ENCODE measurements at places on chromosomes 5 and 9. TPM values are rescaled to one million over a fixed set of nuclear protein-coding genes. Genes with fewer than 3 reads are reported as not detected.
A peak's percentile ranks its signal among the peaks of the same experiment; 100 is the strongest.

SVEP1 gene
- total RNA-seq, result 2.8 TPM

DNA sequence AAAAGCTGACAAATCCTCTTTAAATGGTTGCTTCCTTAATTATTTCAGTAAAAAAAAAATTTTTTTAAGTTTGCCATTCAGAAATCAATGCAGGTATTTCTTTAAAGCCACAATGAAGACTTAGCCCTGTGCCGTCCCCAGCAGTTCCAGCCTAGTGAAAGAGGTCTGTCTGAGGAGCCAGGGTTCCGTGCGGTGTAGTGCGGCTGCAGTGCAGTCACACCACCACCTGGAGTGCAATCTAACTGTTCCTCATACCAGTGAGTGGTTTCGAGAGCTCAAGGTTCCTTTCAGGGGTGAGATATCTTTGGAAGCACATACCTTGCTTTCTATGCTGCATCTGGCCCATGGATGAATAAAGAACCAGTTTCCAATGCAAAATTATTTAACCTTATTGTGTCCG lies 87.5 kb downstream of the FANCC start:
- H3K4me3 ChIP-seq, result no peak overlapping the region
- H3K4me1 ChIP-seq, result peaks cover 8% of the 10 kb centered on the region
- no peaks in the 10 kb centered on the region for H3K36me3 ChIP-seq

DNA sequence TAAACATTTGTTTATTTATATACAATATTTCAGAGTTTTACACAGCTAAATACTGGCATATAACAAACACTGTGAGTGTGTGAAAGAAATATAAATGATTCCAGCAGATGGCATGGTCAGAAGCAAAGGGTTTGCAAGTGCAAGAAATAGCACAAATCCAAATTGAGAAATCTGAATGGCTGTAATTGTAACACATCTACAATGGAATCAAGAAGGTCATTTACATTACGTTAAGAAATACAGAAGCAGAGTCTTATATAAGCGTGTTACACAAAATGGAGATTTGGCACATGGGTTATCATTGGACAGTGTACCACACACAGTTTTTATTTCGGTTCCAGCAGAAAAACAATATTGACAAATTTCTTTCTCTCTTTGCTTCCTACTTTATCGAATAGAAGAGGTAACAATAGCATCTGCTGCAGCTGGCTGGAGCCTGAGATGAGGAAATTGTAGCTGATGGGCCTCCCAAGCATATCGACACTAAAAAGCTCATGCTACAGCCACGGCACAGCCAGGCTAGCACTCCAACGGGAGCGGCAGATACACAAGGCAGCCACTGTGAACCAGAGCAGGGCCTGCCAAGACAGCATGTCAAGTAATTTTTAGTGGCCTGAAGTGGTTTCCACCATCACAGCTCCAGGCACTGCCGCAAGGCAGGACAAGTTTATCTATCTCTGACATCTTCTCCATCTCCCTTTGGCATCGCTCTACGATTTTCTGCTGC lies 564.6 kb upstream of the DMAC1 start:
- no peak overlapping the region for H3K27ac ChIP-seq
- H3K4me3 ChIP-seq, result no peak overlapping the region
- H3K27me3 ChIP-seq, result no peaks in the 10 kb centered on the region
- H3K4me1 ChIP-seq, result no peaks in the 10 kb centered on the region
- no peak for DNase-seq
- no peaks in the 10 kb centered on the region for H3K36me3 ChIP-seq

LHX2 gene
- total RNA-seq, result 1.3 TPM

DNA sequence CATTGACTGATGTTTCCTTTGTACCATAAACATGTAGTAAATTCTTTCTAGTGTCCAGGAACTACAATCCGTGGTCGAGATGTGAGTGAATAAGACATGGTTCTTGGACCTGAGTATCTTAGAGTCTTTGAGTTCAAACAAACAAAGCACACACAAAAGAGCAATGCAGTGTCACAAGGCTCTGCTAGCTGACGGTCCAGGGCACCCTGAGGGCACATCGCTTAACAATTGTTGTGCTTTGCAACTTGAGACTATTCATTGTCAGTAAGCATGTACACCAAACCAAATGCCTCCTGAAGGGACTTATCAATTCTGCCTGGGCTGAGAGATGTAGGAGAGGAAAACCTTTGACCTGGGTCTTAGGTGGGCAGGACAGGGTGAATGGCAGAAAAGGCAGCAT lies 84.8 kb downstream of the CAMK4 start:
- no peaks in the 10 kb centered on the region for H3K4me1 ChIP-seq
- no peak overlapping the region for H3K27ac ChIP-seq
- H3K27me3 ChIP-seq, result no peaks in the 10 kb centered on the region
- H3K4me3 ChIP-seq, result no peak overlapping the region
- H3K36me3 ChIP-seq, result no peaks in the 10 kb centered on the region

DNA sequence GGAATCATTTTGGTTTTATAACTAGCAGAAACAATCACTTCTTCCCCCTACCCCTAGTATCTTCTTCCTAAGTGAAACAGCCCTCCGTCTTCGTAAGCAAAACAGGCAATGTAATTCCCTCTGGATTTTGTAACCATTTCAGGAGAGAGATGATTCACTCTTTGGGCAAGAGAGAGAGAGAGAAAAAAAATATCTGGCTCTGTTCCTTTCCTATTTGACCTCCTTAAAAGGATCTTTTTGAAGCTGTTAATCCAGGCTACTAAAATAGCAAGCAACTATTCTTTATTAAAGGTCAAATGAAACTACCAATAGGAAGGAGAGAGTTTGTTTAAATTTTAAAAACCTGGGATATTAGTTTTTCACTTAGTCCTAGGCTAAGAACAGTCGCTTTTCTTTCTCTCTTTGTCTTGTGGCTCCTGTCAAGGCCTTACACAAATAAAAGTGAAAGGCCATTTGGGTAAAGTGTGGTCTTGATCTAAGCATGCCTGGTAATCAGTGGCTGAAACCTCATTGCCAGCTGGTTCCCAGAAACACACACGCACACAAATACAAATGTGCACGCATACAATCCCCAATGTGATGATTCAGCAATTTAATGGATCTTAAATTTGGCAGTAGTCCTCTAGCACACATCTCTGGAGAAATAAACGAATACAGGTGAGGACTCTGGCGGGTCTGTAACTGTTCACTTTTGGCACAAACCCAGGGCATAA lies 70.2 kb downstream of the PRUNE2 start:
- peaks cover 3% of the 10 kb centered on the region for H3K4me1 ChIP-seq
- H3K36me3 ChIP-seq, result no peaks in the 10 kb centered on the region
- no peak overlapping the region for H3K4me3 ChIP-seq
- H3K27ac ChIP-seq, result peak overlapping the region; percentile 19

DNA sequence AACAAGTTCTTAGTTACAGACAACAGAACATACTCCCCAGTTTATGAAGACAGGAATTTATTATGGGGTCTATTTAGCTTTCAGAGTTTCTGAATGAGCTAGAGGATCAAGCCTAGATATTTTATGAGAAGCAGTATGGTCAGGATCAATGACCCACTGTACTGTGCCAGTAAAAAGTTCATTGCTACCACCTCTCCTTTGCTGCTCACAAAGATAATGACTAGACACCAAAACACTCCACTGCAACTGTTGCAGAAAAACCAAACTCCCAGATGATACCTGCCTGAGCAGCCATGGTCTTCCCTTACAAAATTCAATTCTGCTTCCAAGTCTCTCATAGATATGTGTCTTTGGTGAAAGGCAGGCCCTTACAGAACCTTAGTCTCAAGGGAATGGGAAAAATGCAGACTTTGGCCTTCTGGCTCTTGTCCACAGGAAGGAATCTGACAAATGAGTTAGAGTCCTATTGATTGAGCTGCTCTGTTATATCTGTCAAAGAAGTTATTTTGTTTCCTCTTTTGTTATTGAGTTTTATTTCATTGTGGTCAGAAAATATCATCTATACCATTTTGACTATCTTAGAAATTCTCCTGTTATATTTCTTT lies 74.7 kb upstream of the RASGRF2 start:
- H3K36me3 ChIP-seq, result no peaks in the 10 kb centered on the region
- no peak overlapping the region for H3K27ac ChIP-seq
- H3K27me3 ChIP-seq, result no peaks in the 10 kb centered on the region
- H3K4me3 ChIP-seq, result no peak overlapping the region
- DNase-seq, result peak; percentile 26

DNA sequence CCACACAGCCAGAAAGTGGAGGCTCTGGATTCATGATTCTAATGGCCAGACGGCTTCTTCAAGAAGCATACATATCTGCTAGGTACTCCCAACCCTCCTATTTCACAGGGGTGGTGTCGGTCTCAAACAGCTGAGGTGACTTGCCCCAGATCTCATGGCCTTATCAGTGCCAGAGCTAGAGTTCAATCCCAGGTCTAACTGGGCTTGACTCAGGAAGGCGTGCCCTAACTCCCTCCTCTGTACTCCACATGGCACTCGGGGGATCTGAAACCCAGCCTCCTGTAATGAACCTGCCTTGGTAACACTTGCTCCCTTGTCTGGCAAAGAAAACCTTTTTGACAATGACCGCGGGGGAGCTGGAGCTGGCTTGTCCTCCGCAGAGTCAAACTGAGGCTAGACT lies 2.1 kb downstream of the QRFP start:
- no peak for DNase-seq
- peaks cover 7% of the 10 kb centered on the region for H3K4me1 ChIP-seq
- H3K4me3 ChIP-seq, result no peak overlapping the region
- peaks cover 10% of the 10 kb centered on the region for H3K36me3 ChIP-seq
- H3K27ac ChIP-seq, result no peak overlapping the region

PCDHA4 gene
- 14.3 TPM for total RNA-seq

PCDHB11 gene
- total RNA-seq, result 8.6 TPM
